ENCODE measurements at places on chromosomes 3 and 15.
A peak's percentile ranks its signal among the peaks of the same experiment; 100 is the strongest.

GRCh38 chr3:127732879-127733350 lies 60.2 kb downstream of the ABTB1 start:
- DNase-seq: no peak

GRCh38 chr15:33737687-33738601 lies 230.4 kb upstream of the CHRM5 start:
- DNase-seq: no peak

- no peak for DNase-seq
Measured at GRCh38 chr3:126903521-126903920, 79.4 kb upstream of the PLXNA1 start.

DNA sequence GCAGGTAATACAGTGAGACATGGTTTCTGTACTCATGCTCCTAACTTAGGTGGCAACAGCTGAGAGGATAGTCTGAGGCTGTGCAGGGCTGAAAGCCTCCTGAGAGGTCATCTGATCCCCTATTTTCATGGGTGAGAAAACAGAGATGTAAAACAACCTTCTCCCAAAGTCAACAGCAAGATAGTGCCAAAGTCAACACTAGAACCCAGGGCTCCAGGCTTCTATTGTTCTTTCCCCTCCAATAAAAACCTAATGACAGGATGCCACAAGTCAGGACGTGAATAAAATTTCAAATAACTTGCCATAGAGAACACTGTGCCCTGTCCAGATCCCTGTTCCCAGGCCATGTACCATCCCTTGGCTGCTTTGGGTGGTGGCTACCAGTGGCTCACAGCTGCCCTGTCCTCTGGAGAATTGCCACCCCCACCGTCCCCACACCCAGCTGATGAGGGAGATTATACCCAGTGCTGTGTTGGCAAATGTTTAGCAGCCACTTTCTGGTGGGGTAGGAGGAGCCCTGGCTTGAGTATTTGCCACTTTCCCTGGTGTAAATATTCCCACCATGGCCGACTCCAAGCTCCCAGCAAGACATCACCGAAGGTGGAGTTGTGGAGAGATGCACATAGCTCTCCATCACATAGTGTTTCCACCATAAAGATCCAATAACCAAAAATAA lies 54.8 kb downstream of the SRGAP3 start:
- DNase-seq: no peak

DNA sequence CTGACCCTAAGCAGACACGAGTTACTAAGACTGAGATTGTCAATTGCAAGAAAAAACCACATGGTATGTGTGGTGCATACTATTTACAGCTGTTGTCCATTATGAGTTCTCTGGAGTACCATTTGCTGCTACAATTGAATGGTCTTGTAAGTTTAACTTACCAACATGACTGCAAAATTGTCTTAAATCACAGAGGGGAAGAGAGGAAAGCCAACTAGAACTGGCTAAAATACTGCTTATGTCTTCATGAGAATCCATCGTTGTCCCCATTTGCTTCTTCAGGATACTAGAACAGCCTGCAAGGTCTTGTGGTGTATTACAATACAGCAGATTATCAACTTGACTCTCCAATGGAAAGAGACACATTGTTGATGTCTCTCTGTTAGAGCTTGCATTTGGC lies 313.2 kb downstream of the AGBL1 start:
- no peak for DNase-seq

GRCh38 chr15:64452988-64453688 lies 7.2 kb upstream of the ZNF609 start:
- no peak for DNase-seq

DNA sequence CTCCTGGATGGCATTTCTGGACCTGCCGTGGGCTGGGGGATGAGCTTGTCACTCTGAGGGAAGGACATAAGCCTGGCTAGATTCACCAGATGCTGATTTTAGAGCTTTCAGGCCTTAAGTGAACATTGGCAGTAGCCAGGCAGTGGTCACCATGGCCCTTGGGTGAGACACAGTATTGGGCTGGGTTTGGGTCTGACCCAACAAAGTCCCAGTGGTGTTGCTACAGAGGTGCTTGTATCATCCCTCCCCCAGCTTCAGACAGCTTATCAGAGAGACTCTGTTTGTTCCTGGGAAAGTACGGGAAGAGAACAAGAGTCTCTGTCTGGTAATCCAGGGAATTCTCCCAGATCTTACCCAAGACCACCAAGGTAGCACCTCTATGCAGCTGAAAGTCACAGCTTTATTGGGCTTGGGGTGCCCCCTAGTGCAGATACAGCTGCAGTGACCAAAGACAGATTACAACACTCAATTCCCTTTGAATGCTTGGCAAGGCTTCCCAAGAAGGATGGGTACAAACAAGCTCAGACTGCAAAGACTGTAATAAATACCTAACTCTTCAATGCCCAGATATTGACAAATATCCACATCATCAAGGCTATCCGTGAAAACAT lies 9.8 kb upstream of the RUVBL1 start:
- peak; percentile 6 for DNase-seq

DNA sequence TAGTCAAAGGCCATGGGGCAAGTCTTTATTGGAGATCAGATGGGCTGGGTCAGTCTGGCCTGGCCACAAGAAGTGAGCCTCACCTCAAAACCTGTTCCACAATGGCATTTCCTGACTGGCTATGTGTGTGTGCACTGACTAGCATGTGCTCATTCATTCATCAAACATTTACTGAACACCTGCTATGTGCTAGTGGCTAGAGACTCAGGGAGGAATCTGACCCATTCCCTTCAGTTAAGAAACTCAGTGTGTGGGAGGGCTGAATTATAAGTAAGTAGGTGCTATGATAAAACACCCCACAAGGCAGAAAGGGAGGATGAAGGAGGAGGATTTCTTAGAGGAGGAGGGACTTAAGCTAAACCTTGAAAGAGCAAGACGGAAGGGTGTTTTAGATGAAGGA lies 5.4 kb upstream of the CGNL1 start:
- DNase-seq: no peak

DNA sequence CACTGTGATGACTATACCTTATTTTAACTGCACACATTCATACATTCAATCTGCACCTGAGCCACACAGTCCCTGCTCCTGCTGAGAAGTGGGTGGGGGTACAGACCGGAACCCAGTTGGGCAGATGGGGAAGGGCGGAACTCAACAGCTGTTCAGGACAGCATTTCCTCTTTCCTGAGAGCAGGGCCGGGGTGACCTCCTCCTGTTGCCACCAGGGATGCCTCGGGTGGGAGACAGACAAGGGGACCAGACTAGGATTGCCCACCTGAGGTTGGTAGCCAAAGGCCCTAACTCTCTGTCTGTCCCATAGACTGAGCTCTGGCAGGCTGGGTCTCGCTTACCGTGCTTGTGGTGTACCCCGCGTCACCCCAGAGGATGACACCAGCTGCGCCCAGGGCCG lies 3.9 kb downstream of the HYAL2 start:
- no peak for DNase-seq

GRCh38 chr3:134466331-134466730 lies 19.5 kb downstream of the ANAPC13 start:
- no peak for DNase-seq

- DNase-seq: no peak
Measured at GRCh38 chr3:12046406-12046805, 42.2 kb downstream of the SYN2 start.

- DNase-seq: no peak
Measured at GRCh38 chr15:100017140-100017539, 283.9 kb upstream of the LYSMD4 start.

- no peak for DNase-seq
Measured at GRCh38 chr3:50364573-50365079, 5.3 kb upstream of the TMEM115 start.

DNA sequence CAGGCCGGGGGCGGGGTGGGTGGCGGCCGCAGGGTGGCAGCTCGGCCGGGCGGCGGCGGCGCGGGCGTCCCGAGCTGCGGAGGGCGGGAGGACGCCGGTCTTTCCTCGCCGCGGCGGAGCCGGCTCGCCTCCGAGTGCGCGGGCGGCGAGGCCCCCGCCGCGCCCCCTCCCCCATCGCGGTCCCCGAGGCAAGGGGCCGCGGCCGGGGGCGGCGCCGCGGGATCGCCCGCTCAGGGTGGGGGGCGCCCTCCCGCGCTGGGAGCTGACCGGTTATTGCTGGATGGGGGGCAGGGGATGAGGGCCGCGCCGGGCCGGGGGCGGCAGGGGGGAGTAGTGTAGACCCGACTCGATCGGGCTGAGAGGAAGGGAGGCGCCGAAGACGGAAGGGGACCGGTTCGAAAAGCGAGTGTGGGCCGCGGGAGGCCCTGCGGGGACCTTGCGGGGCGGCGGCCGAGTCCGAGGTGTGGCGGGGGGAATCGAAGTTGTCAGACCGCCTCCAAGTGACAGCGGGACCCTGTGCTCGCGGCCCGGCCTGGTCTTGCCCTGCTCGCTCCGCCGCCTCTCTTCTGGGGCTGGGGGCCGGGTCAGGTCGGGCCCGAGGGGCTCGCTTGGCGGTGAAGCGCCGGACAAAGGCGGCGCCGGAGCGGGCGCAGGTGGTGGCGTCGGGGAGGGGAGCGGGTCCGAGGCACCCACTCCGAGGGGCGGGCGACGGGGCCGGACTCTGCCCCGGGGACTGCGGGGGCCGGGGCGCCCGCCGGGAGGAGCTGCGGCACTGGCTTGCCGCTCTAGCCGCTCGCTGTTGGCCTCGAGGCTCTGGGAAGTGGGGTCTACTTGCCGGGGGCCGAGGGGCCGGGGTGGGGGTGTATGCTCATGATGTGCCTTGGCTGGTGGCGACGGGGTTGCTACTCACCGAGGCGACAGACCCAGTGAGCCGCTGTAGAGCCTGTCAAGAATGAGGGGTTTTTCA lies 1.1 kb downstream of the BAHD1 start:
- DNase-seq: no peak

- no peak for DNase-seq
Measured at GRCh38 chr15:25712192-25712960, 150.8 kb downstream of the ATP10A start.

- no peak for DNase-seq
Measured at GRCh38 chr3:195247086-195247862, 23.7 kb downstream of the XXYLT1 start.

DNA sequence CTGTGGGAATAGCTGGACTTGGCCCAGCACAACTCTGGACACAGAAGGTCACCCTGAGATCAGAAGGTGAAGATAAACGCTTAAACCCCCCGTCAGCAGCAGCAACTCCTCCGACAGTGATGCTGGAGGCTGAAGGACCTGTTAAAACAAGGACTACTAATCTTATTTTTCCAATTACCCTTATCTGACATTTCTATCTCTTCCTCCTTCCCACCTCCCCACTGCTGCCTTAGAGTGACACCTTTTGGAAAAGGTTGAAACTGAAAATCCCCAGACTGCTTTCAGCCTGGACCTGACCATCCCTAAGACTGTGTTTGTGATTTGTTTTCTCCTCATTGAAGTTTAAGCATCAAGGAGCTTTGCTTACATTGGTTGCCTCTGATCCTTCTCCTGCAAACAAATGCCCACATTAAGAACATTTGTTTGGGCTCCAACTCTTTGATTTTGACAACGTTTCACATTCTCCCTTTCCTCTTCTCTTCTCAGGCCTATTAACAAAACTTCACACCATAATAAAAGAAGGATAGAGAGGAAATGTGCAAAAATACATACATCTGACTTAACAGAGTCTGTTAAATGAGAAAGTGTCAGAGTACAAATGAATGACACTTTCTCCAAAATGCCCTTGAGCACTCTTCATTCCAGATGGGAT lies 410.6 kb upstream of the WNT5A start:
- no peak for DNase-seq

DNA sequence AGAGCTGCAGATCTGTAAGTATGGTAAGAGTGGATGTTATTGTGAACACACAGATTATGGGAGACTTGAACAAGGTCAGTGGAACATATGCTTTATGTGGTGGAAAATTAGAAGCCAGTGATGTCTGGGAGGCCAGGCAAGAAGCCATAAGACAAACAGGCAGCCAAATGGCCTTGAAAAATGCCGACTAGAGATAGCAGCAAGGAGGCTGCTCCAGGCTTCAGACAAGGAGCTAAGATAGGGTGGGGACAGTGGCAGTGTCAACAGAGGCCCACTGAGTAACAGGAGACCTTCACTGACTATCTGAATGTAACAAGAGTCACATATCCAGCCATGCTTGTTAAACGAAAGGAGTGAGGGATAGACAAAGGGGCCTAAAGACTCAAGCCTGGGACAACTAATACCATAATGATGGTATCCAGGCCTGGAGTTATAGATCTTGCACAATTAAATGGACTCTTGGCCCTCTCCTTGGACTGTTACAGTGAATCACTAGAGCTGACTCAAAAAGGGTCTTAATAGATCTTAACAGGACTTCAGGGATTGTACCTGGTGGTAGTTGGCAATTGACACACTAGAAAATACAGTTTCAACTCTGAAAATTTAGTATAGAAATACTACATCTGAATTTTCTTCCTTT lies 50.6 kb downstream of the CFAP20DC start:
- DNase-seq: no peak

- DNase-seq: no peak
Measured at GRCh38 chr3:48402281-48402732, 27.6 kb downstream of the PLXNB1 start.

- no peak for DNase-seq
Measured at GRCh38 chr15:36951731-36952247, 148.6 kb downstream of the MEIS2 start.

GRCh38 chr15:45448066-45448915 lies 69.9 kb upstream of the GATM start:
- DNase-seq: peak; percentile 9

- DNase-seq: no peak
Measured at GRCh38 chr15:28117432-28117990, 18.4 kb upstream of the OCA2 start.

DNA sequence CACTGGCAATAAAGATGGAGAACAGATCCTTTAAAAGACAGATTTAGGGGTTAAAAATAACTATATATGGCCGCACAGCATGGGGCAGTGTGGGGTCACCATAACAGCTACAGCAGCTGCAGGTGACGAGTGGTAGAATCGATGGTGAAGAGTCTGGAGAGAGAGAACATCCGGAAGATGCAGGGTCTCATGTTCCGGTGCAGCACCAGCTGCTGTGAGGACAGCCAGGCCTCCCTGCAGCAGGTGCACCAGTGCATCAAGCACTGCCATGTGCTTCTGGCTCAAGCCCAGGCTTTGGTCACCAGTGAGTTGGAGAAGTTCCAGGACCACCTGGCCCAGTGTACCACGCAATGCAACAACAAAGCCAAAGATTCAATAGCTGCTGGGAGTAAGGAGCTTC lies 93.7 kb upstream of the IMPG2 start:
- DNase-seq: no peak

- DNase-seq: no peak
Measured at GRCh38 chr3:120652896-120653545, 29.0 kb downstream of the HGD start.

GRCh38 chr3:34419801-34420200 lies 621.4 kb downstream of the PDCD6IP start:
- no peak for DNase-seq

- no peak for DNase-seq
Measured at GRCh38 chr3:113736548-113737089, 9.4 kb downstream of the NAA50 start.

- no peak for DNase-seq
Measured at GRCh38 chr3:81958972-81959640, 197.7 kb upstream of the GBE1 start.

- peak; percentile 74 for DNase-seq
Measured at GRCh38 chr3:15291589-15292541, 40.5 kb downstream of the SH3BP5 start.

DNA sequence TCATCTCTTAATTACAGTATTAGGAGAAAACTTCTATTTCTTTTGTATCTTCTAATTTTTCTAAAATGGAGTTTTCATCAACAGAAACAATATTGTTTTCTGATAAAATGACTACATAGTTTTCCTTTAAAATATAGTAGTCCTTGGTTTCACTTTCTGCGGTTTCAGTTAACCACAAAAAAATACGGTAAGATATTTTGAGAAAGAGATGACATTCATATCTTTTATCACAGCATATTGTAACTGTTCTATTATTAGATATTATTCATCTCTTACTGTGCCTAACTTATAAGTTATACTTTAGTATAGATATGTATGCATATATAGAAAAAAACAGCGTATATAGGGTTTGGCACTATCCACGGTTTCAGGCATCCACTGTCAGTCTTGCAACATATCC lies 2.3 kb downstream of the B4GALT4 start:
- no peak for DNase-seq
